Activated CD8-positive, alpha-beta memory T cell treated with anti-CD3 and anti-CD28 coated beads, Interleukin-2, amount 10 ng/mL, durations not matched to agents 7 days and 5 days (primary cell): ENCODE measurements at places on chromosomes 1 and 21. TPM values are rescaled to one million over a fixed set of nuclear protein-coding genes. Genes with fewer than 3 reads are reported as not detected.

DNA sequence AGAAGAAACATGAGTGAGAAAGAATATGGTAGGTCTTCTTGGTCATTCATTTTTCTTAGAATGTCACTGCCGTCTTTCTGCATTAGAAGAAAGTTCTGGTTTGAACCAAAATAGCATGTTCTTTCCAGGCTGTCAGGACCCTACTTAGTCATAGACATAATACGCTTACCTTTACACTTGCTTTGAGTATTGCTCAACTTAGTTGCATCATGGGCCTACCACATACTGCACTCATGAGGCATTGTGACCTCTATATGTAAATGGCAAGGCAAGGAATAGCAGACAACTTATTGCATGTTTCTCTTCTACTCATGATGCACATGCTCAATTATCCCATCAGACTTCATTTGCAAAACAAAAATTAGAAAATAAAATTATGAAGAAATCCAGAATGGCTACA lies 415.0 kb downstream of the HLX start:
- DNase-seq, result no peak

DNA sequence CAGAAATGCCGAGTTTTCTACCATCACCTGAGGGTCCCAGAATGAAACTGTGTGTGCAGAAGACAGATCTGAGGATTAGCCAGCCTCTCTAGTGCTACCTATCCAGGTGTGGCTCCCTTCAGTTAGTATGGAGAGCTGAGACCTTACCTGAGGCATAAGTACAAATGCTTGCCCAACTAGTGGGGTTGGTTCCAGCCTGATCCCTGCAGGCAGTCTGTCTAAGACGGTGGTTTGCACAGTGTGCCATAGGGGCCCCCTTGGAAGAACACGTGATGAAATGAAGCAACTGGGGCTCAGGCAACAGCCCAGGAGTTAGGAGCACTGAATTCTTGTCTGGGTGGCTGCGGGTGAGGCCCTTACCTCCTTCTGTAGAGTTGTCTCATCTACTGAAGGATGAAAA lies 15.6 kb downstream of the S100A7A start:
- DNase-seq, result no peak

GRCh38 chr21:17775431-17776126 lies 43.6 kb downstream of the C21orf91 start:
- peak; percentile 84 for DNase-seq

- DNase-seq, result no peak
Observed at GRCh38 chr21:38298832-38299231, 42.0 kb downstream of the KCNJ15 start.

DNA sequence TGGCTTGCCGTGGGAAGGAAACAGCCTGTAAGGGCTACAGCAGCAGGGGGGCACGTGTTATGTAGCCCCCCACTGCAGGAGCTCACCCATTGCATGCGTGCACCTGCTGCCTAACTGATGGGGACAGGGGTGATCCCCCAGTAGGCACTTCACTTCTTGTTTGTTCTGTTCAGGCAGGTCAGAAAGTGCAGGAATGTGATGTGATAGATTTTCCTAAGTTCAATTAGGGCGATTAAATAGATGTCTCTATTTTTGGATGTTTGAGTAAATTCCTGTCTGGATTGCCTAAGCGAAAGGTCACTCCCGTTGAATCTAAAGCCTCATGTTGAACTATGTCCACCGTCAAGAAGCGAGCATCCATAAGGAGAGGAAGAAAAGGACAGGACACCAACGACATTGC lies 78.8 kb upstream of the LPGAT1 start:
- no peak for DNase-seq

DNA sequence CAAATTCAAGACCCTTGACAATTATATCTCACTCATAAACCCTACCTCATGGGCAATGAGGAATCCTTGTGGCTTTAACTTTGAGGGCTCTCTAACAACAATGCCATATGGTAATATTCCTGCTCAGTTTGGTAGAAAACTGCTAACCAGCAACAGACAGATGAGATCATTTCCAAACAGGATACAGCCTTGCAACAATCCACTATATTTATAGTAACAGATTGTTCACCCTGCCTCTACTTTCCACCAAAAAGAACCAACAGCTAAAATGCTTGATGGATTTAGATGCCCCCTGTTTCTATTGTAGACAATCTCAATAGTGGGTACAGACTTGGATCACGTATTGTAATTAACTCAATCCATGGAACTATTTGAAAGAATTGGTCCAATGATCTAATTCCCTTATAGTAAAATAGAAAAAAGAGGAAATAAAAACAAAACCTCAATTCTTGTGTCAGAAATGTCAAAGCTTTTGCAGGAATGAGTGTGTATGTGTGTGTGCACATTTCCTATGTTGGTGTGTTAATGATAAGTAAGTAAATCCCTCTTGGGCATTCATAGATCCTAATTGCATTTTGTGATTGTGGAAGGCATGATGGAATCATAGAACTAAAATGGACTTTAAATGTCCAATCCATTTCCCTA lies 100.0 kb upstream of the EDEM3 start:
- no peak for DNase-seq

DNA sequence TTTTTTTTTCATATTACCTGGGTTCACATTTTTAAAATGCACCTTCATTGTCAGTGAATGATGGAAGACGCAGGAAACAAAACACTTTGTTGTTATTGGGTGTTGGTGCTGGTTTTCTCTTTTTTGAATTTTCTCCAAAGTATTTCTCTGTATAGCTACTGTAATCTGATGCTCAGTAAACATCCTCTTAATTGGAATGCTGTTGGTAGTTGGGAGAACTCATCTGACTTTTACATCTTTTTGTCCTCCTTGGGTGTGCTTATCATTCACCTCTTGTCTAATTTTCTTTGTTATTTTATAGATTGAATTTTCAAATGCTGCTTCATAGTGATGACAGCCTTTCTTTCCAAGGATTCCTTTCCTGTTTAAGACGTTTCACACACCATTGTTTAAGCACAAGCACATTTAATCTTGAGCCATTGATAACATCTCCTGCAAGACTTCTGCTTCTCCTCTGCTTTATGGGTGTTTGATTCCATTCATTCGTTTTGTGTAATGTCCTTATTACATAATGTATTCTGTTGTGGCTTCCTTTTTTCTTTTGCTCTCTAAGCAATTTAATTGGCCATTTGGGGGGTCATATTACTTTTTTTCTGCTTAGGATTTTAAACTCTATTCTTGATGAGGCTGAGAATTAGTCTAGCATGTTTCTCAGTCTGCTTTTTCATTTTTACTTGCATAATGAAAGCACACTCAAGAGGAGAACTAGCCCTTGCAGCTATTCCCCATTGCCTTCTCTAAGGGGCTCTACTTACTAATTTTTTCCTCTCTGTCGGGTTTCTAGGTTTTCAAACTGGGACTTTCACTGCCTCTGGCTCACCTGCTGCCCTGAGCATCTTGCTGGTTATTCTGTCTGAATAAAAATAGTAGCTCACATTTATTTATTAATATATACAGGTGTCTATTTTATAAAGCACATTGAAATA lies 42.0 kb upstream of the CD34 start:
- no peak for DNase-seq

- DNase-seq, result no peak
Observed at GRCh38 chr1:42721926-42722325, 18.1 kb downstream of the CLDN19 start.

DNA sequence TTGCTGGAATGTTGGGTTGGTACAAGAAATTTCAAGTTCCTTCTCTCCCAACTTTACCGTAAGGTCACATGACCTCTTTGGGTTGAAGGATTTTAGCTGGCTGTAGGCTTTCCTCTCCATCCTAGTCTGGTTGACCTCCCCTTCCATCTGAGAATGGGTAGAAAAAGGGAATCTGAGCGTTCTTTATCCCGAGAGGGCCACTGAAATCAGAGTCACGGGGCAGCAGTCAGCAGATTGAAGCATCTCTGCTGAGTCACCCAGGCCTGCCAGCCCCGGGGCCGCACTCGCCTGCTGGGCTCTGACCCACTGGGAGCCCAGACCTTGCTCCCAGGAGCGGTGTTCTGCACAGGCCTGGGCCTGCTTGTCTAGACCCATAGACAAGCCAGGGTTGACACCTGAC lies 31.0 kb downstream of the TMCC2 start:
- no peak for DNase-seq

DNA sequence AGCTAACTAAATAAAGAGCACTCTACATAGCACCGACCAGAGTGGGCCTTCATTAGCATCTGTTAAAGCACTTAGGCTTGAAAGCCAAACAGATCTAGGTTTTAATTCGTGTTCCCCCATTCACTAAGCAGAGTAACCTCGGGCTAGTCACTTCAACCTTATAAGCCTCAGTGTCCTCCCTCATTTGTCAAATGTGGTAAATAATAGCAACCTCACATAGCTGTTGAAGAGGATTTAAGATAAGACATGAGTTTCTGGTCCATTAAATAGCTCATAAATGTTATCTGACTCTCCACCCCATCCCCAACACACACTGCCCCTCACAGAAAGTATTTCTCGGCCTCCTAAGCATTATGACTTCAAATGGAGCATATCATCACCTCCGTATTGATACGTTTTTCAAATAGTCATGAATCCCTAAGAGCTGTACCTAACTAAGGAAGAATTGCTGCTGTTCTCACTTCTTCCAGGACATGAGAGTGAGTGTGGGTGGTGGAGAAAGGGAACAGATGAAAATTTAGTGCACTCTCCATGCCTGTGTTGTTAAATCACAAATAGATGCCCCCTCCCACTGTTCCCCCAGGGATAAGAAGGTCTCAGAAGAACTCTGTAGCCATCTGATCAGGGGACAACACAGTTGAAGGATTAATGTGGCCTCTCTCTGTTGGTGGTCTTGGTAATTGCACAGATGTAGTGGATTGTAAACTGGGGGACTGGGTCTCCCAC lies 47.6 kb downstream of the PLPP3 start:
- DNase-seq, result no peak

- DNase-seq, result no peak
Observed at GRCh38 chr1:54403808-54404261, 2.4 kb downstream of the SSBP3 start.

DNA sequence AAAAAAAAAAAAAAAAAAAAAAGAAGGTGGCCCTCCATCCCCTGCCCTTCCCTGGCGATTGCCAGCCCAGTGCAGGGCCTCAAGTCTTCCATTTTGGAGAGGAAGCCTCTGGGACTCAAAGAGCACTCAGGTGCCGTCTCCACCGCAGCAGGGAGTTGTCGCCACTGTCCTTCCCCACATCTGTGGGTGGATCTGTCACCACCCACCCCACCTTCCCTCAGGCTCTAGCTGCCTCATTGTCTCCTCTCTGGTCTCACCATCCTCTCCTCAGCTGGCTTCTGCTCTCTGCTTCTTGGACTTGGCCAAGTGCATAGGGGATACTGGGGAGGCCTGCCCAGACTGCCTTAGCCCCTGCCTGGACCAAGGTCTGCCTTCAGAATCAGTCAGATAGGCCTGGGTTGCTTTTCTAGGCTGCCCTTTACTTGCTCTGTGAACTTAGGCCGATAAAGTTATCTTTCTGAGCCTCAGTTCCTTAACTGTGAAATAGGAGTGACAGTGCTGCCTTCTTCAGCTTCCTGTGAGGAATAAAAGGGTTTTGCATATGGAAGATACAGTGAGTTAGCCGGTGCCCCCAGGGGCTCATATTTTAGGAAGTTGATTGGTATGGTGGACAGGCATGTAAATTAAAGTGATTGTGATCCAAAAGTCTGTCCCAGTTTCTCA lies 15.8 kb downstream of the RCC1 start:
- no peak for DNase-seq

- no peak for DNase-seq
Observed at GRCh38 chr1:223540485-223541106, 124.9 kb downstream of the CAPN8 start.

GRCh38 chr1:156245451-156246232 lies 2.2 kb downstream of the PAQR6 start:
- peak; percentile 61 for DNase-seq

- no peak for DNase-seq
Observed at GRCh38 chr1:53219711-53220110, 723 bp downstream of the CZIB start.

- DNase-seq, result no peak
Observed at GRCh38 chr1:213750231-213751063, 237.3 kb upstream of the PROX1 start.

DNA sequence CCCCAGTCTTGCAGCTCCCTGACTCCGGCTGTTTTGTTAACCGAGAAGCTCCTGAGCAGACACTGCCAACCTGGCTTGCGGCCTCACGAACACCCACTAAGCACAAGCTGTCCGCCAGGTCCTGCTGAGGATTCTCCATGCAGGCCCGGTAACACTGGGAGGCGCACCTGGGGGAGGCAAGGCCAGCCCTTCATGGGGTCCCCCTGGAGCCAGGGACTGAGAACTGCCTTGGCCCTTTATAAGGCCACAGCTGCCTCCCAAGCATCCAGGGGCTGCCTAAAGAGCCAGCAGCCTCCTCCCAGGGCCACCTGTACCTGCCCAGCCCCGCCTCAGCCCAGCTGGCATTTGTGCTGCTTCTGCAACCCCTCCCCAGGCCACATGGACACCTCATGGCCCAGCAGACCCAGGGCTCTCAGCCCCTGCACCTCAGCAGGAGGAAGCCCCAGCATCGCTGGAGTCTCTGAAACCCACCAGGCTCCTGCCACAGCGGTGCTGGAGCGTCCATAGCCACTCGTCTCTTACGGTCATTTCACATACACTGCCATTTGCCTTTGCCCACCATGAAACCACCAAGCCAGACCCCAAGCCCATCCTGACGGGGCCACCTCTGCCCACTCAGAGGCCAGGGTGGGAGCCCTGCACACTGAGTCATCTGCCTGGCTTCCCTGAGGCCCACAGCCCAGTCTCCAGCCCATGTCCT lies 82.5 kb downstream of the NPHP4 start:
- DNase-seq, result no peak

GRCh38 chr1:3799976-3800685 lies 3.8 kb upstream of the LRRC47 start:
- no peak for DNase-seq

DNA sequence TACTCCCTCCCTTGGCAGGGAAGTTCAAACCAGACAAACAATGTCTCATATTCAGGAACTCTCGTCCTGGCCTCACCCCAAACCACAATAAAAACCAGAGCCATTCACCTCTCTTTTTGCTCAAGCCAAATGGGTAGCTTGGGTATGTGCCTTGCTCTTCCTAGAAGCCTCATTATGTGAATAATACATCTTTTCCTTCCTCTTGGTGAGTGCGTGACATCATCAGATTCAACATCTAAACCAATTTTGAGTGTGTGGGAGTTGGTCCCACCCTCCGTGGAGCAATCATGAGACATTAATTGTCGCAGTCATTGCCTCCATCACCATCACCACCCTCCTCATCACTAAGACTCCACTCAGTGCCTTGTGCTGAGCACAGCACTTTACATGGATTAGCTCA lies 482.9 kb downstream of the PTPRU start:
- DNase-seq, result no peak

The SPATA46 gene
- total RNA-seq, result not detected

The ADAMTS4 gene
- total RNA-seq, result 0.30 TPM

The TRABD2B gene
- total RNA-seq, result not detected

The NR5A2 gene
- total RNA-seq, result not detected

The TOE1 gene
- 26.5 TPM for total RNA-seq

The TIE1 gene
- total RNA-seq, result 0.55 TPM

The TEKT2 gene
- not detected for total RNA-seq

The ADGRL4 gene
- total RNA-seq, result not detected

The BATF3 gene
- 109 TPM for total RNA-seq

The FTCD gene
- not detected for total RNA-seq

The NEGR1 gene
- not detected for total RNA-seq
